Glutamatergic neuron (in vitro differentiated cells): ENCODE measurements at places on chromosomes 3 and 15.

DNA sequence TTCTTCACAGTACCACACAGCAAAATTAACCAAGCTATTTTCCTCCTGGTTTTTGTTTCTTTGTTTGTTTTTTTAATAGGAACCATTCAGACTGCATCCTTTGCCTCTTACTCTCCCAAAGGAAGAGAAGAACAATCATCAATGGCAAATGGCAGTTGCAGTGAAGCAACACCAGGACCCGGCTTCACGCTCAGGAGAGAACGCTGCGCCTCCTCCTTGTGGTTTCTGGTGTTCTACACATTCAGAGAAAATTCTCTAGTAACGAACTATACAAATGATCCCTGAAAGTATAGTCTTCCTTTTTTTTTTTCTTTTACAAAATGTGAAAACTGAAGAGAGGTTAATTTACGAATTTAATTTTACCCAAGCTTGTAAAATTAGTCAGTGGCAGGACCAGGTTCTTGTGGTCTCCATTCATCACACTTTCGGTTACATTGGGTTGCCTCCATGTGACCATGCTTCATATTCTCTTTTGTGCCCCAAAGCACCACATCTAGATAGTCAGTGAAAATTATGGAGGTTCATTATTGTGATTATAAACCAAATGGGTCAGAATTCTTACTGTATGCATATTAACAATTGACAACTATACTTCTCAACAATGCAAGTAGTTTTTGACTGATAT is 10.6 kb upstream of the MINDY2 start:
- no peak for DNase-seq

DNA sequence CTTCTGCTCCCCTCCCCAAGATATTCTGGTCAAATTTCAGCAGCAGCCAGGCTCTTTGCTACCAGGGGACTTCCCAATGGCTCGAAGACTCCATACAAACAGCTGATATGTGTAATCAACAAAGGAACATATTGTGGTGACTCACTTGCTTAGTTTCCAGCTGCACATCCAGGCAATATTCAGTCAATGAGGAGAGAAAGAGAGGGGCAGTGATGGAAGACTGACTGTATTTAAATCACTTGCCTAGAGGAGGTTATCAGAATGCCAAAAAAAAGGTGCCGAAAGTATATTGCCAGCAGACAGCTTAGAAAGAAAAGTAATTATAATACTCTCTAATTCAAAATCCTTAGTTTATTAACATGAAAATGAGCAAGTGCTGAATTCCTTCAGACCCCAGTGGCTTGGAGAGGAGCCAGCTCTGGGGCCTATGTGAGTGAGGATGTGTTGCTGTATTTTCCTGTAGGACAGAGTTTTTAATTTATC is 236.5 kb downstream of the LRTM1 start:
- no peak for DNase-seq

DNA sequence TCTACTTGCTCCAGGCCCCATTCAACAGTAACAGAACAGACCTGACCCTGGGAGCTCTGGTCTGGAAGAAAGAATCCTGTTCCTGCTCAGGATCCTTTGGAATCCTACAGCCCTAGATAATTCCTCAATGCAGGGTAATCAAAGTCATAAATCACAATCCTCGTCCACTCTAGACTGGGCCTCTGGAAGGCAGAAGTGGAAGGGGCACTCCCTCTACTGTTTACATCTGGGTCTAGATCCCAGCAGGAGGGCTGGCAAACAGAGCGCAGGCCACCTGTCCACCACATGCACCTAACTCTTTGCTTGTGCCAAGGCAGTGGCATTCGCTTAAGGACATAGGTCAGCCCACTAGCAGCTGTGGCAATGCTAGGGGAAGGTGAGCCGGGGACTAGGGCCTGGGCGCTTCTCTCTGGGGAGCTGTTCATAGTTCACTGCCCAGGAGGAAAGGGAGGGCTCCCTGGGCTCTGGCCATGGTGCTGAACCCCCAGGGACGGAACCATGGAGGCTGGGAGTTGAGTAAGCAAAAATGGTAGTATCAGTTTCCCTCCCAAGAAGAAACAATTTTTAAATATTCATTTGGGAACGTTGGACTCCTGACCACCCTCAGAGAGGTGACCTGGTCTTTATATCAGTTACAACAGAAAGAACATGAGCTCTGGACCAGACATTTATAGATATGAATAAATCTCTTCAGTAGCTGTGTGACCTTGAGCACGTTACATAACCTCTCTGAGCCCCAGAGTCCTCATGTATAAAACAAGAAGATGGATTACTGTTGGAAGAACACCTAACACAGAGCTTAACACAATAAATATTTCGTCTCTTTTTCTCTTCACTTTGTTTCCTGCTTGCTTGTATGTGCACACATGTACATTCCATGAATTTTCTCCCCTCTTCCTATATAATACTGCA is 90.2 kb downstream of the NTRK3 start:
- no peak for DNase-seq

GRCh38 chr3:71599416-71599815 is 15.9 kb upstream of the FOXP1 start:
- DNase-seq = no peak

DNA sequence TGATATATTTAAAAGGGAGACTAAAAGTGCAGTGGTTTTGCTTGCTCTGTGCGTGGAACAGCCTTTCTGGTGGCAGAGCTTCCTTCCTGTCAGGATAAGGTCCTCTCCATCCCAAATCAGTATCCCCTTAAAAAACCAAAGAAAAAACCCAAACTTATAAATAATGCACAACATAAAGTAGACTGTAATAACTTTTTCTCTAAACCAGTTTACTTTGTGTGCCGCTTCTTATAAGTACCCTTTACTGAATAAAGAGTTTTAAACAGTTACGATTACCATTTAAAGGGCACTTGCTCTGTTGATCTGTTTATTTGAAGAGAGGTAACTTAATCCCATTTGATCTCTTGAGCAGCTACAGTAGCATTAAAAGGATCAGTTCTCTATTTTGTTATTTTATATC is 2.5 kb downstream of the PIK3CA start:
- no peak for DNase-seq

GRCh38 chr3:66033241-66034138 is 5.2 kb downstream of the MAGI1 start:
- no peak for DNase-seq

- no peak for DNase-seq
These were observed 2.4 kb downstream of the NMNAT3 start for GRCh38 chr3:139675327-139675726.

DNA sequence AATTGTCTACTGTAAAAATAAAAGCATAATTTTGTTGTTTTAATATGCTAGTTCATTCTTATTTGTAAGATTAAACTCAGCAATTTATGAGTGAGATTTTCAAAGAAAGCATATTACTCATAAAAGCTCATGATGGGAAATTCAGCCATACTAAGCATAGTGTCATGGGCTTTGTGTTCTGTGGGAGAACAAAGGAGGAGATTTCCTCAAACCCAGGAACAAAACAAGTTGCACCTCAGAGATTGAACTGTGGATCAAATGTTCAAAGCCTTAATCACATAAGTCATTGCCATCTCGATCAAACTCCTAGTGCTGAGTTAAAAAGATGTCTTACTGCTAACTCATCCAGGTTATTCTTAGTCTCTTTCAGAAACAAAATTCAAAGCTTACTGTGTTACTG is 85.6 kb upstream of the PDZRN3 start:
- DNase-seq = no peak

GRCh38 chr15:31870328-31871165 is 159.8 kb upstream of the CHRNA7 start:
- DNase-seq = peak; percentile 94

- no peak for DNase-seq
These were observed 231.6 kb downstream of the CACNA2D3 start for GRCh38 chr3:54353946-54354345.

DNA sequence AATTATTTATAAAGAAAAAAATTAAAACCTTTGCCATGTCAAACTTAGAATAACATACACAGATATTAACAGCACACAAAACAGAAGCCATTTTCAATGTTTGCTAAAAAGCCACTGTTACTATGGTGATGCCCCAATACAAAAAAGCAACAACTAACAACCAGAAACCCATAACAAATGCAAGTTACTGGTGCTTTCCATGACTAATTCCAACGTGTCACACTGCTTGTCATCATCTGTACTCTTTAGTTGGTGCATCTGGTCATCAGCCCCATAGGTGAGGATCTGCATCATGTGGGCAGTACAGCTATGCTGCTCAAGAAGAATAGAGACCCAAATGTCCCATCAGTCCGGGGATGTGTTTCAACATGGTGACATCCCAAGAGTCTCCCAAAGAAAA is 52.8 kb downstream of the ATP8B4 start:
- DNase-seq = no peak

GRCh38 chr3:20051123-20051806 is 11.0 kb downstream of the KAT2B start:
- no peak for DNase-seq

DNA sequence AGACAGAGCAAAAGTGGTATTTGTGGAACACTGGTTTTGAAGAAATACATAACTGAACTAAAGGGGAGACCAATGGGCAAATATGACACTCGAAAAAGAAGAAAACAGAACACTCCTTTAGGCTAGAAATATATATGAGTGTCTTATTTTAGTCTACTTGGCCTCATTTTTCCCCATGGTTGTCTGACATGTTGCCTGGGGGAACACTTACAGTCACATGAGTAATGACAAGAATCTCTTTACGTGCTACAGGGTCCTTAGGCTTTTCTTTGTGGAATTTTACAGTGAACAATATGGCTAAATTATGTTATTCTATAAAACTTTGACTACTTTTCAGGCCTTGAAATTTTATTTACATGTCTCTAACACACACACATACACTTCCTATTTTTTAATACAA is 17.6 kb downstream of the METTL6 start:
- DNase-seq = no peak

- no peak for DNase-seq
These were observed 460 bp upstream of the ZMAT3 start for GRCh38 chr3:179072100-179072438.

DNA sequence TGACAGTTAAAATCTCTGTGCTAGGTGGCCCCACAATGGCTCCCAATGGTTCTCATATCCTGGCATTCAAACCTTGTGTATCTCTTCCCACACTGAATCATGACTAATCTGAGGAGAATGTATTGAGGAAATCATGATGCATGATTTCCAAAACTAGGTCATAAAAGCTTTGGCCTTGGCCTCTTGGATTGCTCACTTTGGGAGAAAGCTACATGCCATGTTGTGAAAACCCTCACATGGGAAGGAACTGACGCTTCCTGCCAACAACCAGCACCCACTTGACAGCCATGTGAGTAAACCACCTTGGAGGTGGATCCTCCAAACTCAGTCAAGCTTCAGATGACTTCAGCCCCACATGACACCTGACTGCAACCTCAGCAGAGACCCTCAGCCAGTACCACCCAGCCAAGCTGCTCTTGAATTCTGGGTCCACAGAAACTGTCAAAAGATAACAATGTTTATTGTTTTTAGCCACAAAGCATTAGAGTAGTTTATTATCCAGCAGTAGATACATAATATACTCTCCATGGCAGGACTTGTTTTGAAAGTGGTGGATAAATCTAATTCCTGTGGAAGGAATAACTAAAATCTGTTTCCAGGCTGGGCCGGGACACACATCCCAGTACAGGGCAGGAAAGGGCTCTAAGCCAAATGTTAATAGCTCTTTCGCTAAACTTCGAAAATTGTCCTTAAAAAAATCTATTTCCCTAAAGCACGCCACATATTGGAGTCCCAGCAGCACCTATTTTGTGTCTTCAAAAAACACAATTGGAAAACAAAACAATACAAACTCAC is 1.0 kb upstream of the ZNF620 start:
- DNase-seq = no peak

DNA sequence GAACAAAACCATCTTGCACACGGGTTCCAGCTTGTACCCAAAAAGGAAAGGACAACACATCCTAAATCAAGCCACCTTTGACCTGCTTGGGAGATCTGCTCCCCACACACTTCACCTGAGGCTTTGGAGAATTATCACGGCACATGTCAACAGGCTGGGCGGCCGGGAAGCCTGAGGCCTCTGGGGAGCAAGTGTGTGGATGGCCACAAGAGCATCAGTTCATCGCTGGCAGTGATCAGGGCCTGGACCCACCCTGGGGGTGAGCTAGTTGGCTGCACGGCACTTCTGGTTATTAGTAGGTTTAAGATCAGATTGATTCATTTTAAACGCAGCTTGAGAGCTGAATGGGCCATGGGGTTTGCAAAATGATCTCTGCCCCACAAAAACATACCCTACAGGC is 108.5 kb downstream of the CHSY1 start:
- DNase-seq = no peak

DNA sequence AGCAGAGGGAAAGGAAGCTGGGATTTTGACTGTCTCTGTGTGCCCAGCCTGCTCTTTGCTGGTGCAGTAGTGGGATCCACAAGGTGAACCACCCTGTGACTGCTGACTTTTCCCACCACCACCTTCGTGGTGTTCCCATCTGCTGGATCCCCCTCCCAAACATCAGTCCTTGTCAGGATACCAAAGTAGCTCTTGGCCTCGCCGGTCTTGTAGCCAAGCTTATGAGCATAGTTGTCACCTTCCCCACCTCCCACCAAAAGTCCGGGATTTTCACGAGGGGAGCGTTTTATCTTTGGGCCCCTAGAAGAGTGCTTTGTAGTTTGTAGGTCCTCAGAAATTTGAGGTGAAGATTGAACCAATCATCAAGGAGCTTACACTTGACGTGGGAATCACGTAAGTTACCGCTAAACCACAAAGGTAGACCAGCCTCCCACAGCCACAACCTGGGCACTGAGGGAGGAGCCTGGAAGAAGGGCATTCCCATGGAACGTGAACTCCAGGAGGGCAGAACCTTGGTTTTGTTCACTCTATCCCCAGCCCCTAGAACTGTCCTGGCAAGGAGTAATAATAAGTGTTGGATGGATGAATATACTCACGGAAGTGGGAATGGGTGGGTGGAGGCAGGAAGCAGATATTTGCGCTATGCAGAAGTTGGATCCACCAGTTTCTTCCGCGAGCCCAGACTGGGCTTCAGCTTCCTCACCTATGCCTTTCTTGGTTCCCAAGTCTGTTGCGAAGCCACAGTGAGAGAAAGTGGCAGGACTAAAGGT is 814 bp upstream of the TEX264 start:
- DNase-seq = no peak

- DNase-seq = peak; percentile 52
These were observed 428 bp downstream of the LYSMD4 start for GRCh38 chr15:99732751-99733267.

DNA sequence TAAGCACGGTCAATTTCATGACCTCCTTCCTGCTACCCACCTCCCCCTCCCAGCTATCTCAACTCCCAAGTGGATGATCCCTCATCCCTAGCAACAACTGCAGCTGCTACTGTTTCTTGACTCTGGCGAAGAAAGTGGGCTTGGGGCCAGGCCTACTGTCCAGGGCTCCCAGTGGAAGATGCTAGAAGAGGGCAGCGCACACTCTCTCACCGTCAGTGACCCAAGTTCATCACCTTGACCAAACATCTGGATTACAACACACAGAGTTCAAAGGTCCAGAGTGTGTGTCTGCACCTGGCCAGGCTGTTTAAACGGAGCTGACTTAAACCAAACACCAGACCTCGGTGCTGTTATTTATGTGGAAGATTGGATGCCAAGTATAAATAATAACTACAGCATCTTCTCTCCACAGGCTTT is 385.6 kb downstream of the SHQ1 start:
- DNase-seq = peak; percentile 19

GRCh38 chr15:74397239-74398068 is 30.0 kb upstream of the CYP11A1 start:
- DNase-seq = no peak
